Caco-2 (cell line): ENCODE measurements at places on chromosomes 2 and 18. TPM values are rescaled to one million over a fixed set of nuclear protein-coding genes. Genes with fewer than 3 reads are reported as not detected.
A peak's percentile ranks its signal among the peaks of the same experiment; 100 is the strongest.

- H3K36me3 ChIP-seq: no peaks in the 10 kb centered on the region
- H3K4me1 ChIP-seq: no peaks in the 10 kb centered on the region
Observed at GRCh38 chr18:44464398-44465180, 216.1 kb upstream of the SETBP1 start.

DNA sequence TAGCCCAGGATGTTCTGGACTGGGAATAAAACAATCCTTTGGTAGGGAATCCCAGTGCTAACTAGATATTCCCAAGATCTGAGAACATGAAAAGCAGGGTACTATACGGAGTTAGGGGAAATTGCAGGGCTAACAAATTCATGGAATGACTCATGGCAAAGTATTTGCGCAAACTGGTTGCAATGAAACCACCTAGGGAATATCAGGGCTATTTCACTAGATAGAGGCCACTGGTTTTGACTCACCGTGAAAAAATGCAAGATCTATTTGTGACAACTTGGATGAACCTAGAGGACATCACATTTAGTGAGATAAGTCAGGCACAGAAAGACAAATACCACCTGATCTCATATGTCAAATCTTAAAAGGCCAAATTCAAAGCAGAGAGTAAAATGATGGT is 233.3 kb downstream of the MBD2 start:
- H3K4me1 ChIP-seq: no peaks in the 10 kb centered on the region
- H3K27ac ChIP-seq: no peak overlapping the region
- no peak for DNase-seq
- no peaks in the 10 kb centered on the region for H3K27me3 ChIP-seq

DNA sequence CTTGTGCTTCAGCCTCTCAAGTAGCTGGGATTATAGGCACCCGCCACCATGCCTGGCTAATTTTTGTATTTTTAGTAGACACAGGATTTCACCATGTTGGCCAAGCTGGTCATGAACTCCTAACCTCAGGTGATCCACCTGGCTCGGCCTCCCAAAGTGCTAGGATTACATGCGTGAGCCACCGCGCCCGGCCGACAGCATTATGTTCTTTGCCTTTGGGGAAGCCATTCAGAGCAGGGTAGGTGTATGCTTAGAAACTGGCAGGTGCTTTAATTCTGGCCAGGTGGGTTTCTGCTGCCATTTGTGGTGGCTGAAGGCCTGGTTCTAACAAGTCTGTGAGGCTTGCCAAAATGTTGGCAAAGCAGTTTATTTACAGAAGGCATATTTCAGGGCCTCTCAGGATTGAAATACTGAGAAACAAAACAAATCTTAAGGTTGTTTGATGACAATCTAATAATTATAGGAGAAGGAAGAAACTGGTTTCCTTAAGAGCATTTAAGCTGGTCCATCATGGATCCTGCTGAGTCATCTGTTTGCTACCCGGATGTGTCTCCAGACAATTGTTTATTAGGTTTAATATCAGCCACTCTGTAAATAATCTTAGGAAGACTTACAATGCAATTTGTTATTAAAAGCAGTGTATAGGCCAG is 16.0 kb downstream of the SLC20A1 start:
- H3K4me1 ChIP-seq: no peaks in the 10 kb centered on the region
- no peak for DNase-seq
- no peak overlapping the region for H3K27ac ChIP-seq
- H3K36me3 ChIP-seq: peaks cover 10% of the 10 kb centered on the region
- no peak overlapping the region for H3K4me3 ChIP-seq

GRCh38 chr2:19349911-19350677 is 8.3 kb downstream of the OSR1 start:
- peak; percentile 31 for DNase-seq
- H3K4me3 ChIP-seq: no peak overlapping the region
- H3K27ac ChIP-seq: no peak overlapping the region

Gene PTPRN
- total RNA-seq: not detected in 2 replicates

Gene IL18R1
- not detected in 2 replicates for total RNA-seq

Gene C2orf72
- 90.5 and 105 TPM in 2 replicates for total RNA-seq

Gene OXER1
- total RNA-seq: 10.9 and 11.0 TPM in 2 replicates

Gene KCNG2
- total RNA-seq: not detected in 2 replicates
